ENCODE measurements at places on chromosomes 7 and 10. TPM values are rescaled to one million over a fixed set of nuclear protein-coding genes. Genes with fewer than 3 reads are reported as not detected.

DNA sequence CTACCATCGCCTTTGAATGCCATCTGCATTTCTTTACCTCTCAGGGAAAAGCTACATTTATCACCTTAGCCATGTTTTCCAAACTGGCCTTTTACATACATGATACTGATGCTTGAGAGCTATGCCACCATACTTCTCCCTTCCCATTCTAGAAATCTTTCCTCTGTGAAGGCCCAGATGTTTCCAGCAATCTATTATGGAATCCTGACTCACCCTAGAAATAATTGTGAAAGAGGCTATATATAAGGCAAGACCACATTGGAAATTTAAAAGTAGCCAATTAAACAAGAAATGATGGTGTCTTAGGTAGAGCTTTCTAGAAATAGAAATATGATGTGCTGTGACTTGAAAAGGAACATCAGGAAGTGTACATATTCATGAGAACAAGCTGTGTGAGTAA lies 389.7 kb downstream of the INHBA start:
- DNase-seq = no peak

- DNase-seq = no peak
Observed at GRCh38 chr10:70096705-70097420, 35.8 kb downstream of the AIFM2 start.

- DNase-seq = no peak
Observed at GRCh38 chr10:78460204-78460603, 426.5 kb downstream of the RPS24 start.

- DNase-seq = no peak
Observed at GRCh38 chr10:131928248-131929095, 27.7 kb downstream of the PPP2R2D start.

- DNase-seq = peak; percentile 20
Observed at GRCh38 chr10:28254290-28254985, 48.4 kb downstream of the MPP7 start.

- no peak for DNase-seq
Observed at GRCh38 chr7:152342796-152343195, 93.0 kb downstream of the KMT2C start.

GRCh38 chr7:100122067-100122466 lies 2.6 kb downstream of the CNPY4 start:
- DNase-seq = no peak

The ELOVL3 gene
- total RNA-seq = 1.3 TPM

The EMX2 gene
- 15.9 TPM for total RNA-seq

The SLC26A5 gene
- not detected for total RNA-seq

DNA sequence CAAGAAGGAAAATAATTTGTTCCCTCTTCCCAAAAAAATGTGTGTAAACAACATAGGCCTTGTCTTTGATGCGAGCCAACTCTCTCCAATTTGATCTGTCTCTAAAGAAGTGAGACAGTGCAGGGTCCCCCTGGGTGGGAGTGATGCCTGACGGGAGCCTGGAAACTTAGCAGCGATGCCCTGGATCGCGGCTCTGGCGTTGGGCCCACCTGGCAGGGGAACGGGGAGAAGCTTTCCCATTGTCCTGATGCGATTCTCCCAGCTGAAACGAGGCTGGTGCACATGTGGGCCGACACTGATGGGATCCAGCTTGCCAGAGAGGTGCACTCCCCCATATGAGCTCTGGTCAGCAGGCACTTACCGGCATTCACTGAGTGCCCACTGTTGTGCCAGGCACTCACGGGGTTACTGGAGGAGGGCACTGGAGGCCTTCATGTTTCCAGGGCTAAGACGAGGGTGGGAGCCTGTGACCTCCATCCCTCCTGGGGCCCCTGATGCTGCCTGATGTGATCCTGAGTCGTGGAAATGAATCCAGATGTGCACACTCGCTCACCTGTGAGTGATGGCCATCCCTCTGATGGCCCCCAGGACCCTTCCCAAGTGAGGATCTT lies 132.8 kb downstream of the PTPN20 start:
- no peak for DNase-seq

- DNase-seq = peak; percentile 42
Observed at GRCh38 chr10:119680650-119681081, 29.5 kb downstream of the BAG3 start.

GRCh38 chr7:112171673-112172072 lies 34.5 kb downstream of the DOCK4 start:
- no peak for DNase-seq

DNA sequence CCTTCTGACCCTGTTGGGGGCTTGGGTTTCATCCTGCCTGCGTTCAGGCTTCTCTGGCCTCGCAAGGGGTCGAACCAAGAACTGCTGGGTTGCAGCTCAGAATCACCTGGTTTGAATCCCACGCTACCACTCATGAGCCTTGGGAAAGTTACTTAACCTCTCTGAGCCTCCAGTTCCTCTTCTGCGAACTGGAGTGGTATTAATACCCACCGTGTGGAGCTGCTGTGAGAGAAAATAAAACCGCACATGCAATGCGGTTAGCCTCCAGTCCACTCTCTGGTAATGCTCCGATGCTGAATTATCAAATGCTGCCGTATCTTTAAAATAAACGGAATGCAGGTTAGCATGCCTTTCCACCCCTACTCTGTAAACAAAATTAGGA lies 171.9 kb downstream of the ARHGAP12 start:
- DNase-seq = no peak

DNA sequence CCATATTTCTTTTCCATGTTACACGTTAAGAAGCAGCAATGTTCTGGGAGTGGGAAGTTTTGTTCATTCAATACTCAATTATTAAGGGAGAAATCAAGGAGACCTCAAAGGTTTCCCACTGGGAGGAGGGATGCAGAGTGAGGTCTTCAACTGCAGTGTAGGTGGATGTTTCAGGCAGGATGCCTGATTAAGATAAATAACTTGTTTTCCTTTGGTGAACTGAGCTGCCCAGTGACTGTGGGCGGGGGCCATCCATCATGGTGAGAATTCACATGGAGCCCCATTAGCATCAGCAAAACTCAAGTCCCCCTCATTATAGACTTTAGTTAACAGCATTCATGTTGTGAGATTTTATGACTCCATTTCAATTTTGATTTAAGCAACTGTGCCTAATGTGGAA lies 121.1 kb downstream of the PLPP4 start:
- DNase-seq = no peak

DNA sequence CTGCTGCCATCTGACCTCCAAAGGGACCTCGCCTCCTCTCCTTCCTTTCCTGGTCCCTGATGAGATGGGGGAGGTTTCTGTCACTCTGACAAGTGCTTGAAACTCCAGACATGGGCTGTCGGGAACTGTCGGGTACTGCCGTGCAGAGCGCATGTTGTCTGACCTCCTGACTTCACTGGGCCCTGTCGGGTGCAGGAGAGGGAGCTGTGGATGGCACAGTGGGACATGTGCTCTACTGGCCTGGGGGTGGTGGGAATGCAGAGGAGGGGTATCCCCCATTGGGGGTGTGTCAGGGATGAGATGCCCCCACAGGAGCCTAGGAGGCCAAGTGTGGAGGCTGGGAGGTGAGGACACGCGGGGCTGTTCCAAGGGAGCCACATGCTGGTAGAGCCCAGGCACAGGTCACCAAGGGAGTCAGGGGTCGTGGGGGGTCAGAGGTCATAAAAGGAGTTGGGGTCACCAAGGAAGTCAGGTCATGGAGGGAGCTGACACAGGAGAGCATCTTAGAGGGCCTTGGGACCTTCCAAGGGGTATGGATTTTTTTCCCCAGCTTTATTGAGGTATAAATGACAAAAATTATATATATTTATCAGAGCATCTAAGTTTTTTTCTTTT lies 30.9 kb downstream of the TMEM120A start:
- no peak for DNase-seq

The LIPM gene
- total RNA-seq = not detected

GRCh38 chr7:21939858-21940372 lies 5.8 kb downstream of the CDCA7L start:
- no peak for DNase-seq

The CYREN gene
- total RNA-seq = 126 TPM

GRCh38 chr10:9561821-9562505 lies 1455.7 kb upstream of the CELF2 start:
- no peak for DNase-seq

The MMP21 gene
- not detected for total RNA-seq

GRCh38 chr7:63008366-63008765 lies 990.3 kb upstream of the ZNF722 start:
- no peak for DNase-seq

GRCh38 chr10:3331187-3331586 lies 158.6 kb upstream of the PITRM1 start:
- DNase-seq = no peak

GRCh38 chr7:17022920-17023319 lies 141.1 kb upstream of the AGR3 start:
- DNase-seq = no peak

- peak; percentile 11 for DNase-seq
Observed at GRCh38 chr10:103592186-103593021, 98.9 kb downstream of the NEURL1 start.

DNA sequence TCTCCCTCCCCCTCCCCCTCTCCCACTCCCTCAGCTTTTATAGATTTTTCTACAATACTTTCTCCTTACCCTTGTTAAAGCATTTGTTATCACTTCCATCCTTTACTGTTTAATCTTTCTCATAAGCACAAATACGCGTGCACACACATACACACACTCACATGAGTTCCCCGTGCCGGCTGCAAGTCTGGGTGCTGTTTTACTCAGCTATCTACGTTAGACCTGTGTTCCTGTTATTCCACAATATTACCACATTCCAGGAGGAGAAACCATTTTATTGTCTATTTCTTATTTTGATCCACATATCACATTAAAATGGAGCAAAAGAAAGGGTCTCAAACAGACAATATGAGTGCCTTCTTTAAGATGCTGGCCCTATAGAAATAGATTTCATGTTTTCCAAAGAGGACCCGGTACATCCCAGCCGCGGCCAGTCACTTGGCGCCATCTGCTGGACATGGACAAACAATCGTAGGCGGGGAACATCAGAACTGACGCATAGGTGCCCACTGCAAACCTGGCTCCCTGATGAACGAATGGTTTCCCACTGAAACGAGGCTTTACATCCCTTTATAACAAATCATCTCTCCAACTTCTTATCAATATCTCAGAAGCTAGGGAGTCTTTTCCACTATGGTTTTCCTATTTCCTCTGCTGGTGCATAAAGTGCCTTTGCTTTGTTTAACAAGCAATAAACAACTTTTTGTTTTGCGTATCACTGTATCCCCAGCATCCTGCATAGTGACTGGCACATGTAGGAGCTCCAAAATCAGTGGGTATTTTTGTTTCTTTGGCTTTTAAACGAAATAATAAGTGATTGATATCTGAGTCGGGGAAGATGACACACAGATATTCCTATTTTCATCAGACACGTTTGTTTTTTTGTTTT lies 25.2 kb upstream of the OPTN start:
- DNase-seq = peak; percentile 16

- no peak for DNase-seq
Observed at GRCh38 chr10:17464545-17464944, 10.2 kb upstream of the ST8SIA6 start.

DNA sequence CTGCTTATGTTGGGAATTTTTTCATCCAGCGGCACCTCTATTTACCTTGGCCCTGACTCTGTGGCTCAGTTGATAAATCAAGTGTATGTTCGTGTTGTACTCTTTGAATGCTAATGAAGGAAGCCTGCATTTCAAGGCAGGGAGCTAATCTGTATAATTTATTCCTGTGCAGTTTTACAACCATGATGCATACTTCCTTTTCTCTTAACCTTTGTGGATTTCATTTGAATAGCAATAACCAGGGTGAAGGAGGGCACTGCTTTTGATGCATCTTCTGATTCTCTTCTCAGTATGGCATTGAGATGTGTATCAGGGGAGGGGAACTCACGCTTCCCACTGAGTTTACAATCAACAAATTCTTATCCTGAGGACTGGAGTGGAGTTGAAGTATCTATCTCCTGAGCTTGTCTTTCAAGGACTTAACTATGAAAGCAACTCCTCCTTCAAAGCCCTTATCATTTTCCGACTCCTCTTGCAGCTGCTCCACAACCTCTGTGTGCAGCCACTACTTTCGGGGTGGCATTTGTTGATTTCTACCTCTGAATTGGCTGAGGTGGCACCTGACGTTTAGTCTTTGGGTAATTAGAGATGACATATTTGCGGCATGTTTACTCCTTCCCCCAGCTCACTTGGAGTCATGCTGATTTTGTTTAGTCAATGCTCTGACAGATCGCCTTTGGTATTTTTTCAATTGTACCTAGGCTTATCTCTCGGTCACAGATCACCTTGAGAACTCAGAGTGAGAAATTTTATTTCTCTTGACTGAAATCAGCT lies 275.2 kb downstream of the PHTF2 start:
- DNase-seq = peak; percentile 41

- DNase-seq = no peak
Observed at GRCh38 chr7:158272509-158273137, 315.0 kb downstream of the PTPRN2 start.

DNA sequence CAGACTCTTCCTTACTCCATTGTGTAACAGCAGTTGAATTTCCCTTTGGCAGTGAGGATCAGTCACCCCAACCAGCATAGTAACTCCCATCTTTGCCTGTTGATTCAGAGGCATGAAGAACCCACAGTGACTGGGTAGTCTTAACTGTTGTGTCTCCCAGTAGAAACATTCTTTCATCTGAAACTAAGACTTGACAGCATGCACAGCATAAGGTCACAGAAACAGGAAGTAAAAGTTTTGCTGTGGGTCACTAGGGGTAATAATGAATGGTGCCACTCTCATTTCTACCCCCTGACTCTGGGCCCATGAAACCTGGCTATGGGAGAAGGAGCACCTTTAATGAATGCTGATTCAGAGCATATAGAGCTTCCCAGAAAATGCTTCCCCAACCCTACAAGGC lies 8.3 kb upstream of the FRMPD2 start:
- no peak for DNase-seq

Measured in renal cortical epithelial cell (primary cell).